ENCODE measurements at places on chromosomes 12 and 14. TPM values are rescaled to one million over a fixed set of nuclear protein-coding genes. Genes with fewer than 3 reads are reported as not detected.

The RNF41 gene
- total RNA-seq: 66.8 TPM

The MAP1LC3B2 gene
- total RNA-seq: 2.9 TPM

The ZC3H14 gene
- total RNA-seq: 70.3 TPM

The KIF26A gene
- total RNA-seq: 0.67 TPM

The SLC5A8 gene
- not detected for total RNA-seq

The ANO2 gene
- 0.35 TPM for total RNA-seq

The AMN gene
- total RNA-seq: not detected

The ZNF410 gene
- total RNA-seq: 58.3 TPM

The DAZAP2 gene
- total RNA-seq: 138 TPM

The TPH2 gene
- not detected for total RNA-seq

The ARF6 gene
- total RNA-seq: 85.5 TPM

The TC2N gene
- total RNA-seq: 32.0 TPM

The EDDM3A gene
- total RNA-seq: not detected

The KRT83 gene
- total RNA-seq: 5.9 TPM

The PLEKHD1 gene
- total RNA-seq: not detected

The TCL1B gene
- total RNA-seq: not detected

The STYK1 gene
- total RNA-seq: 4.8 TPM

The GPRC5D gene
- not detected for total RNA-seq

The HSPB8 gene
- total RNA-seq: 4.5 TPM

The TGFB3 gene
- 2.0 TPM for total RNA-seq

The PIWIL1 gene
- total RNA-seq: not detected

The KLRC2 gene
- not detected for total RNA-seq

The PGF gene
- total RNA-seq: 16.5 TPM

The SLC7A8 gene
- 25.3 TPM for total RNA-seq

The SLC38A4 gene
- total RNA-seq: 0.17 TPM

The DBX2 gene
- not detected for total RNA-seq
